NCI-H460 (cell line): ENCODE measurements at places on chromosomes 5 and 9. TPM values are rescaled to one million over a fixed set of nuclear protein-coding genes. Genes with fewer than 3 reads are reported as not detected.

Gene PCDHB11
- total RNA-seq, result 5.4 and 6.0 TPM in 2 replicates

Gene SOWAHA
- not detected in 2 replicates for total RNA-seq

Gene PCYOX1L
- 10.5 and 11.4 TPM in 2 replicates for total RNA-seq

Gene SLCO4C1
- total RNA-seq, result 0.03 and 0.05 TPM in 2 replicates

Gene OMD
- not detected in 2 replicates for total RNA-seq

Gene C9orf43
- 0.40 and 0.87 TPM in 2 replicates for total RNA-seq

Gene GDNF
- total RNA-seq, result not detected in 2 replicates

Gene TRAF1
- 0.87 and 1.5 TPM in 2 replicates for total RNA-seq

Gene ARL14EPL
- total RNA-seq, result not detected in 2 replicates

Gene MCCC2
- 51.8 and 56.8 TPM in 2 replicates for total RNA-seq

Gene SET
- total RNA-seq, result 863 and 882 TPM in 2 replicates

Gene PCDHGA7
- total RNA-seq, result 0.54 and 0.55 TPM in 2 replicates

Gene TSLP
- total RNA-seq, result 1.4 and 3.3 TPM in 2 replicates

GRCh38 chr5:125052584-125052983 lies 306.1 kb upstream of the ZNF608 start:
- DNase-seq, result no peak

GRCh38 chr9:107942291-107942690 lies 452.7 kb upstream of the KLF4 start:
- DNase-seq, result no peak

DNA sequence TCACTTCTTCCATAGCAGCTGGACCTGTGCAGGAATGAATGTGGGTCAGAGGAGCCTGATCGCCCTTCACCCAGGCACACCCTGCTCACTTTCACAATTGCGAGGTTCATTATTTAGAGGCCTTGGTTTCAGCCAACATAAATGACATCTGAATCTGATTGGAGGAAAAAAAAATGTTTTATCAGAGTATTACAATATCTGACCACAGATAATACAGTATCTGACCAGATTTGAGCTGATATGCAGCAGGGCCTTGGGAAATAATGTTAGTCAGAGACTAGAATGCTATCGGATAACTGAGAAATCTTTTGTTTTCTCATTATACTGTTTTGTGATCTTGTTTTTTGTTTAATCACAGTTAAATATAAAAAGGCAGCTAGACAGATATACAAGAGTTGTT lies 7.7 kb downstream of the ICE1 start:
- no peak for DNase-seq

DNA sequence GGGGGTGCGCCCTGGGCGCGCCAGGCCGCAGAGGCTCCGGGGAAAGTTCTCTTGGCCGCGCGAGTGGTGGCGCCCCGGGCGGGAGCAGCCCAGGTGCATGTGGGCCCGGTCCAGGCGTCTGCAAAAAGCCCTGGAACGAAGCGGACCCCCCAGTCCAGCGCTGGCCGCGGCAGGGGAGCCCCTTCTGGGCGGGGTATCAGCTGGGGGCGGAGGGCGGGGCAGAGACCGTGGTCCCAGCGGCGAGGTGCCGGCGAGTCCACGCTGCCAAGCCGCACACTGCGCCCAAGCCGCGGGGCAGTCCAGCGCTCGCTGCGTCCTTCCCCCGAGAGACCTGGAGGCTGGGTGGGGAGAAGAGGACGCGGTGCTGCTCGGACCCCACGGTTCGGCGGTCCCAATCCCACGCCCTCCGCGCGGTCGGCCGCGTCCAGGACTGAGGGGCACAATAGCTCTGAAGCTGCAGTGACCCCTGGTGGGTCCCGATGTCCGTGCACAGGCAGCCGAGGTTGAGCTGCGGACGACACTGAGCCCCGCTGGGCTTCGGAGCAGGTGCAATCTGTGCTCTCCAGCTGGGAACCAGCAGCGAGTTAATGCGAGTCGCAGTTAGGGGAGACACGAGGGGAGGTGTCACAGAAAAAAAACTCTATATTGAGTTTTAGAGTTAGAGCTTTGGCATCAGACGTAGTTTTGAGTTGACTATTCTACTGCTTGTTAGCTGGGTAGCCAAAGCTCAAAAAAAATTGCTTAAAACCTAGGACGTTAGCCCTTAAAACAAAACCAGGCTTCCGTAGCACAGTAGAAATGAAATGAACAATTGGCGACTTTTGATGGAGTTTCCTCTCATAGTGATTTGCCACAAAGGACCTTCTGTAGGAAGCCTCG lies 1.1 kb upstream of the EPB41L4A start:
- DNase-seq, result peak; percentile 59

- DNase-seq, result no peak
These were observed 1011.5 kb upstream of the NUDT12 start for GRCh38 chr5:104573949-104574709.

DNA sequence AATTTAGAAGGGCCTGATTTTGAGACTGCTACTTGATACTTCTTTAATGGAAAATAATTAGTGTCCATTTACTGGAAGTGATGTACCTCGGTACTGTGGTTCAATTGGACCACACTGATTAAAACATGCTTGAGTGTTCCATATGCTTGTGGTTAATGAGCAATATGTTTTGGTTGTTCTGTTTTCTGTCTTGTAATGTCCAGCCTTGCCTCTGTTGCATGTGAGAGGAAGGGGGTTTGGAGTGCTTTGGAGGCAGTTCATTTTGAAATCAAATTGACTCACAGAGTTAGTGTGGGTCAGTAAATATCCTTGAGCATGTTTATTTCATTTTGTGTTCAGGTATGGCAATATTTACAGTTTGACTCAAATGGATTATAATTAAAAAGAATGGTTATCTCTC lies 334.4 kb downstream of the ARHGEF28 start:
- no peak for DNase-seq

DNA sequence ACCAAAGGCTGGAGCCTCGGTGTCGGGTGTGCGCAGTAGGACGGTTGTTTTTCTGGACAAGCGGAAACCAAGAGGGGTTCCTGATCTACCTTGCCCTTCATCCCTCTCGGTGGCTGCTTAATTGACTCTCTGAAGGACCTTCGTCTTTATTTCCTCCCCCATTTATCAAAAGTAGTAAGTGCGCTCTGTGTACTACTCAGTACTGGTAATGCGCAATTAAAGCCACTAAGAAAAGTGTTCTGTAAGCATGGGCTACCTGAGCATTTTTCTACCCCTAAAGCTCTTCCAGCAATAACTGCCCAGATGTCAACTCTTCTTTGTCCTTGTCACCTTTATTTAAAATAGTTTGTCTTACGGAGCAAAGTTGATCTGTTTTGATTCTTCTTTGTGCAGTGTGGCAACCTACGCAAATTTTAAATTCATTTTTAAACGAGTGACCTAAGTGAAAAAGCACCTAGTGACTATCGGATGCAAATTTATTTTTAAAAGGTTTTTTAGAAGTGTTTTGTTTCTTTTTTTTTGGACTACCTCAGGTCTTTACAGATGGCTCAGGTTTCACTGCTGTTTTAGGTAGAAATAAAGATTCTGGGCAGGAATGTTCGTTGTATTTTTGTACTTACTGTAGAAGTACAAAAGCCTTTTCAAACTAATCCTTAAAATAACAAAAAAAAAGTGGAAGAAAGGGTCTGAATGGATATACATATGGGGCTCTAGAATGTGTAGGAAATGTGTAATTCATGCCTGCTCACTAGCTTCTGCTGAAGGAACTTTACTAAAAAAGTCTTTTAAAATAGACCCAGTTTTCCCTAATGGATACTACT lies 2.0 kb downstream of the JMY start:
- no peak for DNase-seq

DNA sequence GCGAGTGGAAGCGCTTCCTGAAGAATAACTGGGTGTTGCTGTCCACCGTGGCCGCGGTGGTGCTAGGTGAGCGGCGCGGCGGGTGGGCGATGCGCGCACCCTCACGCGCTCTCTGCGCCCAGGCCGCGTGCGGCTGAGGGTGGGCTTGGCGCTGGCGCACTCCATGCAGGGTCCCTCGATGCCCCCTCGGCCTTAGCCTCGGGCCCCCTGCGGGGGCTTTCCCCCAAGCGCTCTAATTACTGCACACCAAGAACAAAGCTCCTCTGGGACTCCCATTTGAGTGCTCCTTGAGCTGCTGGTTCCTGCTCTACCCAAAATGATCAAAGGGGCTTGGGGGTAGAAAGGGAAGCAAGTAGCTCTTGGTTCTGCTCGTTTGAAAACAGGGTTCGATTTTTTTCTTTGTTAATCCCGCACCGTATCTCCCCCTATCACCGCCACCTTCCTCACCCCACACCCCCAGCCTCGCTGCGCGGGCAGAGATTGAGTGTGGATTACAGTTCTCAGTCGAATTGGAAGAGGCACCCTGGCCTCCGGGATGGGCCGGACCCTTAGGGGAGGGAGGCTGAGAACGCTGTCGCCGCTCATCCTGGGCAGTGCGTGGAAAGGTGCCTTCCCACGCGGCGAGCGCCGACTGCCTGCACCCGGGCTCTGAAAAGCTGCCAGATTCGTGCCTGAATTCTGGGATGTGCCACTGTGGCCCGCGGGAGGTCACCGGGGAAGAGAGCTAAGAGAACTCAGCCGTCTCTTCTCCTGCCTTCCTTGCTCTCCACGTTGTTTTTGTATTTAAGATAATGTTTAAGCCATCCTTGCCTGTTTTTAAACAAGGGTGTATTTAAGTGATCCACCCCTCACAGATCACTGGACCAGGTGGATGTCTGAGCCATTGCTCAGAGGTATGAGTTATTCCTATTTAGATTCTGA lies 697 bp downstream of the SLC1A1 start:
- DNase-seq, result no peak

- DNase-seq, result no peak
These were observed 457.7 kb downstream of the BNC2 start for GRCh38 chr9:16412740-16413139.

DNA sequence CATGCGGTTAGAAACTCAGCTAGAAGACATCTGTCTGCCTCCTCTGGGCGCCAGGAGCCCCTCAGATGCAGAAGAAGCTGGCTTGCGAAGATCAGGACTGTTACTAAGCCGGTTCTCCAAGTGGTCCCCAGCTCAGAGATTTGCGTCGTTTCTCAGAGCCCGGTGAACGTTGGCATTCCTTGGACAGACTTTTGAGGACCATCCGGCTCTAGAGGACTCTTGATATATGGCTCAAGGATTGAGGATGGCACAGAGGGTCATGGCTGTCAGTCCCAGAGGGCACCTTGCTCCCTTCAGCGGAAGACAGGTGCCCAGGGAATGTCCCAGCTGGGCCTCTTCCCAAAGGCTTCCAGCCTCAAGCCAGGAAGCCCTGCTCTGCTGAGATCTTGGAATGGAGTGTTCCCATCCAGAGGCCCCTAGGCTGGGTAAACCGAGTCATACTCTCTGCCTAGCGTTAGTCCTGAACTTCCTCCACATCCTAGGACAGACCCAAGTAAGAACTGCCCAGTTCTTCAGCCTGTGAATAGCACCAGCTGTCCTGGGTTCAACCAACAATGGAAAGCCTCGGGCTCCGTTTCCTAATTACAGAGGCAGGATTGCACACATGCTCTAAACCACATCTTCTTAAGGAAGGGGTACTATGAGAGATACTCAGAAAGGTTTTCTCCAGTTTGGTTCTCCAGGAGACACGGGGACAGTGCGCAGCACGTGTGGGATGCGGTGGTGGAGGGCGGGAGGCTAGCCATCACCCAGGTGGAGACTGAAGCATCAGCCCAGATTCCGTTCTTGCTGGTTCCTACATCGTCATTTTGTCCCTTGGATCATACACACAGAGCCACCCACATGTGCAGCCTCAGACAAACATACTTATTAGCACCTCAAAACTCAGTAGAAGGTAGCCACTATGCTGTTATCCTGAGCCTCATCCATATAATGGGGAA lies 51.4 kb downstream of the ZNF354C start:
- no peak for DNase-seq

DNA sequence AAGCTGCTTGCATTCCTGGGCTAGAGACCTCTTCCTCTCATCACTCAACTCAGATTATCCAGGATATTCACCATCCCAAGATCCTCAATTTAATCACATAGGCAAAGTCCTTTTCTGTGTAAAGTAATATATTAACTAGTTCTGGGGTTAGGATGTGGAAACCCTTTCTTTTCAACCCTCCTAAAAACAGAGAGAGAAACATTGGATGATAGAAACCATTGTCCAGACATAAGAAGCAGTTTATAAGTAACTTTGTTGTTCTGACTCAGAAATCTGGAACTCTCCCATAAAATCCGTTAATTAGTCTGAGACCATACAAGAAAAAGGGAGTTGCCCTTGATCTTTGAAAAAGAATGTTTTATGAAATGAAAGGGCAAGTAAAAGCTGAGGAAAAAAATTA lies 817.1 kb upstream of the CDH9 start:
- no peak for DNase-seq

DNA sequence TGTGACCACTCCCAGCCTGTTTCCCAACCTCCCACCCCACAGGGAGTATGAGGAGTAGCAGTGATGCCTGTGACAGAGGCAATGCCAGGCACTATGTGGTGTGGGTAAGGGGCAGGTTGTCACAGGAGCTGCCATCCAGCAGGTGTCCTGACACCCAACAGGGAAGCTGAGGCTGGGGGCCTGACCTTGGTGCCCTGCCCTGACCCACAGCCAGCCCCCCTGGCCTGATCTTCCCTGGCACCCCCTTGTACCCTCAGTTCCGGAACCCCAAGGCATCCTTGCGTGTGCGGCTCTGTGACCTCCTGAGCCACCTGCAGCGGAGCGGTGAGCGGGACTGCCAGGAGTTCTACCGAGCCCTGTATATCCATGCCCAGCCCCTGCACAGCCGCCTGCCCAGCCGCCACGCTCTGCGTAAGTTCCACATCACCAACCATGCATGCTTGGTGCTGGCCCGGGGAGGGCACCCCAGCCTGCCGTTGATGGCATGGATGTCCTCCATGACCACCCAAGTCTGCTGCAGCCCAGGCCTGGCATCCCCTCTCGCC lies 14.4 kb downstream of the CARD19 start:
- DNase-seq, result no peak

DNA sequence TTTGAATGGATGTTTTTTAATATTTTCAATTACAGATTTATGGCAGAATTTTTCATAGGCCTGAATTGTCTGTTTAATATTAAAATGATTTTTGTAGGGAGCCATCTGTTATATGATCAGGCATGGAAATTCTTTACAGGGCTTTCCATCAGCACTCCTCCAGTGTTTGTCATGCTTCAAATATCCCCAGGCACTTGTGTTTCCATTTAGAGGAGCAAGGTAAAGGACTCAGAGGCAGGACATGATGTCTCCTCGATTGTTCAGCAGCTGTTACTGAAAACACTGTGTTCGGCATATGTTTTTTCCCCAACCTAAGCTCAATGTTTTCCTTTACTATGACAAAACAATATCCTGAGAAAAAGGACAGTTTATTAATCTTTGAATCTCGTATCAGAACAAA lies 172.3 kb upstream of the RFX3 start:
- no peak for DNase-seq

DNA sequence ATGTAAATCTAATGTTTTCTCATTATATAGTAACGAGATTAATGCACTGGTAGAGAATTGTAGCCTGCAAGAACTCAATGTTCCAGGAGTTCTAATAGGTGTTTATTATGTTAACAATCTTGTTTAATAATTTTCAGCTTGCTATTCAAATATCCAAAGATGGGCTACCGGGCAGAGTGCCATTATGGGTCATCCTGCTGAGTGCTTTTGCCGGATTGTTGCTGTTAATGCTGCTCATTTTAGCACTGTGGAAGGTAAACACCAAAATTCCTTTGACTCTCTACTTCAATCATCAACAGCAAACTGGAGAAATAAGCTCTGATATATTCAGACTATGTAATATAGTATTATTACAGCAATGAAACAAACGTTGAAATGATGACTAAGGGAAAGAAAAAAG lies 41.9 kb upstream of the ITGA2 start:
- no peak for DNase-seq
